ENCODE measurements at places on chromosomes 12 and 14.

GRCh38 chr14:72675126-72675525 is 218.8 kb downstream of the DPF3 start:
- DNase-seq = no peak

DNA sequence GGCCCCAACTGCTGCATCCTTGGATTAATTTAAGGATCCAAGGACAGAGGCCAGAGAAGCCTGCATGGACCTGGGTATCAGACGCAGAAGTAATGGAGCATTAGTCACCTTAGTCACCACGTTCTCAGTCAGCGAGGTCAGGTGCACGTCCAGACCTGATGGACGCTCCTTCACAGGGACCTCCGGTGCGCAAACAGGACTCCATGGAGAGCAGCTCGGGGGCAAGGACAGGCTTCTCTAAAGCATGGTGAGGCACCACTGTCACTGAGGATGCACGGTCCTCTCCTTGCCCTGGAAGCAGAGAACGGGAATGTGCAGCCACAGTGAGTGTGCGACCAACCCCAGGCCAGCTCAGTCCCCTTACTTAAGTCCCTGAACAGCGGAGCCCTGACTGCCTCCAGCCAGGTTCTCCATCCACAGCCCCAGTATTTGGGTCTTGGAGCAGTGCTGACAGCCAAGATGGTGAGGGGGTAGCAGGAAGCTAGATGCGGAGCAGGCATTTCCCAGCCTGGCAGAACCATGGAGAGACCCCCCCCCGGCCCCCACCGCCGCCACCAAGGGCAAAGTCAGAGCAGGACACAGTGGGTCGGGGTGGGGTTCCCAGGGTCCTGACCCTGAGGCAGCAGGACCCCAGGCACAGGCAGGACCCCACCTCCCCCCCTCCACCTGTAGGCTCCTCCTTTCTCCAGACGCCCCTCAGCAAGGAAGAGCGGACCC is 253.4 kb upstream of the SFSWAP start:
- no peak for DNase-seq

GRCh38 chr12:101819467-101819866 is 11.3 kb downstream of the GNPTAB start:
- DNase-seq = no peak

- DNase-seq = no peak
Observed at GRCh38 chr14:49586673-49587460, 687 bp upstream of the RPS29 start.

- DNase-seq = no peak
Observed at GRCh38 chr12:120118321-120119061, 1.9 kb upstream of the RAB35 start.

- DNase-seq = no peak
Observed at GRCh38 chr14:61589691-61590581, 105.4 kb upstream of the HIF1A start.

- no peak for DNase-seq
Observed at GRCh38 chr12:128771681-128772080, 52.1 kb downstream of the SLC15A4 start.

Data from occipital lobe (tissue), 3 donors.